ENCODE measurements at places on chromosomes 13 and 19.
A peak's percentile ranks its signal among the peaks of the same experiment; 100 is the strongest.

DNA sequence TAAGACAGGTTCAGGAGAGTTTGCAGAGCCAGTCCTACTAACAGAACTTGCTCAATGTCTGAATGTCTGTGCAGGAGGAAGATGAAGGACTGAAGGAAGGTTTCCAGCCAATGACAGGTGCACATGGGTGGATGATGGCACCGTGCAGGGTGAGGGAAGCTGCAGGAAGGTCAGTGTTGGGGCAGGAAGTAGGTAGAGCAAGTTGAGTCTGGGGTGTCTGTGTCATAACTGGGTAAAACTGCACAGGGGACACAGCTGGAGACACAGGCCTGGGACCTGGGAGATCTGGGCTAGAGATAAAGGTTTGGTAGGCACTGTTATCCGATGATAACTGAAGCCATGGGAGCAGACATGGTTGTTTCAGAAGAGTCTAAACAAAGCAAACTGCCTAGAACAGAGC, 116.9 kb downstream of the USP12 start:
- DNase-seq: peak; percentile 22

DNA sequence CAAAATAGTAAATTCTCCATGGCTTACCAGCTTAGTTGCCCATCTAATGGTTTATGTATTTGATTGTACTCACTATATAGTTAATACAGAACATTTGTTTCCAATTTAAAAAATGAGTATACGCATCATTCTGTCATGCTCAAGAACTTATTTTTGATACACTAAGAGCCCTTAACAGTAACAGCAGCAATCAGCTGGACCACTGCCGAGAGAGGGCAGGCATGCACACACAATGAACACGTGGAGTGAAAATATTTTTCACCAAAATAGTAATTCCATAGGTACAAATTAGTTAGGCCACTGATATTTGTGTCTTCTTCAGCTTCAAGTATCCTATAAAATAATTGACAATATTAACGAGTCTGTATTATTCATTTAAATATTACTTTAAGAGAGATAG, 109.9 kb downstream of the KLF12 start:
- DNase-seq: no peak

GRCh38 chr13:29800687-29801086, 49.7 kb downstream of the UBL3 start:
- DNase-seq: no peak

GRCh38 chr13:99425485-99426341, 75.6 kb upstream of the TM9SF2 start:
- DNase-seq: no peak

- no peak for DNase-seq
Measured at GRCh38 chr13:44373601-44374347, at the start of gene SERP2. Gene SERP2, plus strand, starts transcription at chr13:44373824. Its CDS starts 202 bp downstream, at chr13:44374026.

All from HT1080 (cell line).